ENCODE measurements at places on chromosomes 2 and 18.
A peak's percentile ranks its signal among the peaks of the same experiment; 100 is the strongest.

GRCh38 chr2:23556929-23557328, 171.9 kb downstream of the KLHL29 start:
- no peak for DNase-seq

- DNase-seq: no peak
Observed at GRCh38 chr2:67579216-67579615, 182.1 kb downstream of the ETAA1 start.

GRCh38 chr2:206875701-206876100, 63.6 kb upstream of the CPO start:
- DNase-seq: no peak

- no peak for DNase-seq
Observed at GRCh38 chr18:74291472-74291770, 342 bp downstream of the CYB5A start.

- peak; percentile 77 for DNase-seq
Observed at GRCh38 chr2:9003616-9004337, at the start of gene MBOAT2. Gene MBOAT2, minus strand, starts transcription at chr2:9003684. Its CDS starts 70 bp downstream, at chr2:9003614.

DNA sequence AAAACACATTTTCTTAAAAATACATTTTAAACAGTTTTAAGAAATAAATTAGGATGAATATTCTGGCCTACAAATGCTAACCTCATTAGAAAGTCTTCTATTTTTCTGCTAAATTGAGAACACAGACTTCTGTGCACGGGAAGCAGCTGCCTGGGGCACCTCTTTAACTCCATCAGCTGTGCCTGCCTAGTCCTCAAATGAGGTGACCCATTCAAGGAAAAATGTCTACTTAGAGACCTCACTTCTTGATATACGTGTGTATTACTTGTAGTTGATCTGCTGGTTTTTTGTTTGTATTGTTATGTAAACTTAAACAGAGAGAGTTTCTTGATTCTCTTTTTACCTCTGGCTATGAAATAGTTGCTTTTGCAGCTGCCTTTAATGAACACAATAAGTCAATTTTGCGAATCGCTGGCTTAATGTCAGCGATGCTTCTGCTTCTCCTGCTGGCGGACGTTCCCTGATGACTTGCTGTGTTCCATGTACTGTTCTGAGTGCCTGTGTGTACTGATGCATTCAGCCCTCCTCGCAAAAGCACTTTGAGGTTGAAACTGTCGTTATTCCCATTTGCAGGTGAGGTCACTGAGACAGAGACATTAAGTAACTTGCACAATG, 88.7 kb upstream of the TXNDC2 start:
- DNase-seq: no peak

DNA sequence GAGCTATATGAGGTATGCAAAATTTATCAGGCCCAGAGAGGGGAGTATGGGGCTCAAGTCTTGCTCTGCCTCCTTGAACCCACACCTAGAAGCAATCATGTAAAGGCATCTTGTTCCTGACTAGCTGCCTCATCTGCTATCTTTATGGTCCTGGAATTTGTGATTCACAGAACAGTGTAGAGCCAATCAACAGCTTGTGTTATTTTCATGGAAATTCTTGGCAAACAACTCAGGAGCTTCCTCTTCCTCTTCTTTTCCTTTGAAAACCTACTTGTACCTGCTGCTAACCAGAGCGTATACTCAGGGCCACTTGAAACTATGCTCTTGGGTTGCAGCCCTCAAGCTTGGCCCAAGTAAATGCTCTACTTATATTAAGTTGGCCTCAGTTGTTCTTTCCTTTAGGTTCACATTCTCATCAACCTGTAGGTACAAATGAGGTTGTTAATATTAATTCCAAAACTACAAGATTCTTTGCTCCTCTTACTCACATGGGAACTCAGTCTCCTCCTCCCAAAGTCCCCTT, 3.5 kb upstream of the NOSTRIN start:
- no peak for DNase-seq

- DNase-seq: no peak
Observed at GRCh38 chr2:170292415-170292814, 114.5 kb downstream of the MYO3B start.

DNA sequence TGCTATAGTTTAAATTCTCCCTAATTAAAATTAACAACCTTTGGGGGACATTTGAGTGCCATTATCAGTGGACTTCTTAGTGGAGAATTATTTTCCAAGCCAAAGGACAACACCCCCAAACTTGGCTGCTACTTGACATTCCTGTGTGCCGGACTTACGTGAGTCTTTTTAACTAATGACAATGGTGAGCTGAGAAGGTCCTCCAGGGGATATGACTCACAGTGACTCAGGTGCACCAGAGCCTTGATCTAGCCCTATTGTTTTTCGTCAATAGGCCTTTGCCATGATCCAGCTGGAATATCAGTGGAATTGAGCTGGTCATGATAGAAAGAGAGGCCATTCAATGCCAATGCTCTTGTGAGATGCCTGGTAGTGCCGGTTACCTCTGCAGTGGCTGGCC, 118.1 kb upstream of the CXCR4 start:
- DNase-seq: no peak

GRCh38 chr2:109324861-109325260, 195.9 kb downstream of the SH3RF3 start:
- peak; percentile 39 for DNase-seq

- DNase-seq: no peak
Observed at GRCh38 chr2:227179988-227180685, 15.7 kb downstream of the COL4A3 start.

- DNase-seq: no peak
Observed at GRCh38 chr2:73986085-73986681, 1.5 kb downstream of the TET3 start.

DNA sequence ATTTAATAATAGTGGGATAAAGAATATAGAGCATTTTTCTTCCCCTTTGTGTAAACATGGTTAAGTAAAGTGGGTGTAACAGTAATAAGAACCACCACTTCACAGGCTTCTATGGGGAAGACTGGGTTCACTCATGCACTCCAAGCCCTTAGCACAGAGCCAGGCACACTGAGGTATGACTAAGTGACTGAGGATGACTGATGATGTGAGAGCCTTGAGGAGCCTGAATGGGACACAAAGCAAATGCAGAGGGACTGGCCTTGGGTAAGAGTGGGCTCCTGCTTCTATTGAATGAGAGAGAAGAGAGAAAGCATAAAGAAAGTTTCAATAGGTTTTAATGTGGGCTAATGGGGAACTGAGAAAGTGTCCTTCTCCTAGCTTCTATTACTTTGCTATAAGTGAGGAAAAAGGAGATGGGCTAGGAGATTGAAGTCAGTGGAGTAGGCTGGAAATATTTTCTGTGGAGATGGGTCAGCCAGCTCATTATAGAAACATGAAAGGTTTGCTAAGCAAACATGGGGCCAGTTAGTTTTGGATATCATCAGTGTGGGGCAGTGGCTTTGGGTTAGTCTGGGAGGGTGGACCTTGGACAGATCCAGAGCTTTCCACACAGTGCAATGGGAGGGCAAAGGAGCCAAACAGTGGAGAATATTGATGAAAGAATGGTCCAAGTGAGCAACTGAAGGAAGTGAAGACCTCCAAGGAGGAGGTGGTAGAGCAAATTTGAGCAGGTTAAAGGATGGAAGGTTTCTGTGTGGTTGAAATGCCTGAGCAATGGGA, 20.6 kb downstream of the IL1F10 start:
- no peak for DNase-seq

- DNase-seq: no peak
Observed at GRCh38 chr2:238220892-238221521, 17.5 kb upstream of the ILKAP start.

DNA sequence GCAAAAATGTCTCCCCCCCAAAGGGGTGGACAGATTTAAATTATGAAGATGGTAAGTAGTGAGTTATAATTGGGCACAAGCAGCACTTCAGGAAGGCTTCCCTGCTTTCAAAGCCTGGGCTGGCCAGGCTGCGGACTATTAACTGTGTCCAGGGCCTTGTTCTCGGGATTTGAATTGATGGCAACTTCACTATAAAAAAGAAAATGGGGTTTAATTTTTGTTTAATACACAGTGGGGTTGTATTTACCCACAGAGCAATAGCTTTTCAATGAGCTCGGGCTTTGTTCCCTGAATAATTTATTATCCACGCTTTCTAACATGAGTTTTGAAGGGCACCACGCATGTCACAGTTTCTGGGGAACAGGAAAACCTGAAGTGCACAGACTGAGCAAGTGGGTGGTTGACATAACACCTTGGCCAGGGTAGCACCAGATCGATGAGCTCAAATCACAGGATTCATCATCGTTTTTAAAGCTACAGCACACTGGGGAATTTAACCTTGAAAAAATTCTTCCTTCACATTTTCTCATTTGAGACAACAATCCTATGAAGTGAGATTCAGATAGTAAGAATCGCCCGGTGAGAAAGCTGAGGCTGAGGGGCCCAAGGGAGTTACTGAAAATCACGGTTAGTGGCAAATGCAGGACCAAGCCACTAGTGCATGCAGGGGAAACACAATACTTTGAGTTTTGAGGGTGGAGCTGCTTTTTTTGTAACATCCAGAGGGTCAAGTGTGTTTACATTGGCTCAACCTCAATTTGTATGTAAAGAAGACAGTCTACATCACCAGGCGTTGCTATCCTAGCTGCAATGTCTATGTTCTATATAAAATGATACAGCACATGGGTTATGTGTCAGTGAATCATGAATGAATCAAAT, 28.9 kb upstream of the LMAN1 start:
- DNase-seq: no peak

DNA sequence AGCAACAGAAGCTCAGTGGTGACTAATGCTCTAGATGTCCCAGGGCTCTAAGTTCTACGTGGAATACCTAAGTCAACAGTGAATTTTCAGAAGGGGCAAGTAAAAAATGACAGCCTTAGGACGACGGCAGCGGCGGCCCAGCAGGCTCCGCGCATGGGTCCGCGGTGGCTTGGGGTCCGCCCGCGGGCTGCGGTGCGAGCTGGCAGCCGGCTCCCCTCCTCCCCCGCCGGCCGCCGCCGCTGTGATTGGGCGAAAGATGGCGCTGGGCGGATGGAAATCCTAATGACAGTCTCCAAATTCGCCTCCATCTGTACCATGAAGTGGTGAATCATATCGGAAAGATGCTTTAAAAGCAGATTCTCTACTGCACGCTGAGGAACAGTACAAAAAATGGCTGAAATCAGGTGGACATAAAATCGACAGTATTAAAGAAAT, 74.7 kb downstream of the HNRNPLL start:
- DNase-seq: no peak

DNA sequence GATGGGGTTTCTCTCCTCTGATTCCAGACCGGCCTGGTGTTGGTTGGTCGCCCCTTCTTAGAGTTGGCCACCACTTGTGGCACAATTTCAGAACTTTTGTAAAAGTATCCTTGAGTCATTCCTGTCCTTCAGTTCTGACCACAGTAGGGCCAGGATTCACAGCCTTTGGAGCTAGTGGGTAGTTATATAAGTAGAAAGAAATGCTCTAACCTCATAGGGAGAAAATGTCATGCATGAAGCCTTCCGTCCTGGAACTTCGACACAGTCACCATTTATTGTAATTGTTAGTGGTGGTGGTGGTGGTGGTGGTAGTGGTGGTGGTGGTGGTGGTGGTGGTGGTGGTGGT, 65.4 kb downstream of the EPAS1 start:
- no peak for DNase-seq

All from body of pancreas (tissue), 4 donors.